Kidney tubule cell (primary cell): ENCODE measurements at places on chromosomes 4 and X.

- DNase-seq: no peak
Measured at GRCh38 chrX:75273483-75273882, 402 bp upstream of the UPRT start.

GRCh38 chr4:95572304-95572991 lies 23.7 kb upstream of the UNC5C start:
- peak; percentile 88 for DNase-seq

GRCh38 chrX:109886122-109886761 lies 116.7 kb upstream of the TMEM164 start:
- DNase-seq: peak; percentile 56

DNA sequence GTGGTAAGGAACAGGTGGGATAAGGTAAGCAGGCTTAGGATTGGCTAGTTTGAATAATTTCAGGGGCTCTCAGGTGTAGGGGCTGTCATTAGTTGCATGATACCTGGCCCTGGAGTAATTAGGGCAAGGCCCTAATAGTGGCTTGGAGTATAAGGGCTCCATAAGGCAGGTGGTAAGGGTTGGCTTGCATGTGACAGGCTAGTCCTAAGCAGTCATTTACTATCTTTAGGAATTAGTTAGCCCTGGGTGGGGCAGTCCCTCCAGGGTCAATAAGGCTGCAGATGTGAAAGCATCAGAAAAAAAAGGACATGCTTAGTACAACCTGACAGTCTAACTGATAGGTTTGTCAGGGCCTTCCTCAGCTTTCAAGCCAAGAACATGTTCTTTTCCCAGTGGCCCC lies 7.8 kb upstream of the TMPRSS11D start:
- DNase-seq: no peak

DNA sequence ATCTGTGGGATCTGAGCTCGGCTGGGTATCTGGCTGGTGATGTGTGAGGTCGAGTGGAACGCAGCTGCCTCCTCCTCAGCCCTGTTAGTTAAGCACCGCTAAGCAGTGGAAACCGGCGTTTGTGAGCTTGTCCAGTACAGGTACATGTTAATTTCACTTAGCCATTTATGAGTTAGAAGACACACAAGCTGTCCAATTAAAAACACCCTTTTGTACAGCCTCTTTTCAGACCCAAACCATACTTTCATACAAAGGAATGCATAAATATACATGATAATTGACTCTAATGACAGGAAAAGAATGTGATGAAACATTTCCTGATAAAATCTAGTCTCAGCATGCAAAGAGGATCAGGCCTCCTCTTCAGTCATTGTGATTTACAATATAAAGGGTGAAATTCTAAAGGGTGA lies 163.6 kb upstream of the FAT1 start:
- peak; percentile 72 for DNase-seq
